Prostate gland (tissue), 2 donors: ENCODE measurements at places on chromosomes 2 and 18. TPM values are rescaled to one million over a fixed set of nuclear protein-coding genes. Genes with fewer than 3 reads are reported as not detected.

NDUFS1 gene
- total RNA-seq, result 80.1 TPM

TIMM21 gene
- total RNA-seq, result 27.6 TPM

AGXT gene
- not detected for total RNA-seq

ABCG5 gene
- not detected for total RNA-seq

SCN7A gene
- total RNA-seq, result 6.3 TPM

SLC9A4 gene
- not detected for total RNA-seq

VIL1 gene
- total RNA-seq, result not detected

GRCh38 chr2:7279421-7279949 lies 362.3 kb downstream of the RNF144A start:
- no peak overlapping the region for H3K27ac ChIP-seq
- no peaks in the 10 kb centered on the region for H3K36me3 ChIP-seq
- no peak overlapping the region for H3K4me3 ChIP-seq
- H3K27me3 ChIP-seq, result no peaks in the 10 kb centered on the region
- H3K4me1 ChIP-seq, result no peaks in the 10 kb centered on the region

DNA sequence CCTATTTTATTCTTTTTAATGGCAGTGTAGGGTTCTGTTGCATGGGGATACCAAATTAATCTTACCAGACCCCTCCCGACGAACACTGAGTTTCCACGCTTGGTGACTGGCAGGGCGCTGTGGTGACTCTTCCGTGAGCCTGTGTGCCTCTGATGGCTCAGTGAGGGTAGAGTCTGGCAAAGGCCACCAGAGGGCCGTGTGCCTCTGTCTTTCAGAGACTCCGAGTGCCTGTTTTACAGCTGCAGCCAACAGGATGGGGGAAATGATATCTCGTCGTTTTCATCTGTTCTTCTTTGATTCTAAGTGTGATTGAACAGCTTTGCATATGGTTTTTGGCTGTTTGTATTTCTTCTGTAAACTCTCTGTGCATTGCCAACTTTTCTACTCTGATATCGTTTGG lies 99.8 kb downstream of the ZNF236 start:
- no peaks in the 10 kb centered on the region for H3K4me1 ChIP-seq
- no peaks in the 10 kb centered on the region for H3K36me3 ChIP-seq
- no peaks in the 10 kb centered on the region for H3K27me3 ChIP-seq
- no peak overlapping the region for H3K27ac ChIP-seq

DNA sequence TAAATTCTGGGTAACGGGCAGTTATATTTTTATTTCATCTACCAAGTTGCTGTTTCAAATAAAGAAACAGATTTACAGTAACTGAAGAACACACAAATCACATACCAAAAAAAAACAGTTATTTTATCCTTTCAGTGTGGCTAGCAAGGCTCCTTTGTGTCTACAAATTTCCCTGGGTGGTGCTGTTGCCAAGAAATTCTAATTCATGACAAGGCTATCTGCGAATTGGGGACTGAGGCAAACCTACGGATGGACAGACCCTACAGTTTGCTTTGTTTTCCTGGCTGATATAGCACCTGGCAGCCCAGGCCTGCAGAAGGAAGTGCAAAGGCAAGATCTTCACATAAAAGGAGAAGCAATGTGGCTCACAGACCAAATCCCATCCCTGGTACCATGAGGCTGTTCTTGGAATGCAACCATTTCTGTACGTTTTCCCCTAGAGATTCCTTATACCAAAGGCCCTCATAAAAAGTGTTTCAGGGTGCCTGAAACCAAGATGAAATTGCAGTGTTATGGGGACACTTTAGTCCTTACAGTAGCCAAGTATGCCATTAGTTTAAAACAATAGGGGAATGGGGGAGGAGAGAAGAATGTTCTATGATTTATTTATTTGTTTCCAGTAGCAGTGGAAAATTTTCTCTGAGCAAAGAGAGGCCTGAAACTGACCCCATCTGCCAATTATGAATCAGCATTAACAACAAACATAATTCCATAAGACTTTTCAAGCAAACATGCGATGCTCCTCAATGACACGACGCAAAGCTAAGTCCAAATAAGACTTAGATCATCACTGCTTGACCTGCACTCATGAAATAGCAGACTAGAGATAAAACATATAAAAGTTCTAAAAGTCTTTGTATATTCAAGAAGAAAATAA lies 4.3 kb downstream of the KLF7 start:
- no peak for DNase-seq
- H3K27me3 ChIP-seq, result no peaks in the 10 kb centered on the region
- H3K36me3 ChIP-seq, result no peaks in the 10 kb centered on the region

- H3K27me3 ChIP-seq, result no peaks in the 10 kb centered on the region
- H3K36me3 ChIP-seq, result no peaks in the 10 kb centered on the region
- no peaks in the 10 kb centered on the region for H3K4me1 ChIP-seq
- peak overlapping the region; percentile 66 for H3K4me3 ChIP-seq
Measured at GRCh38 chr2:127107622-127107999, 657 bp upstream of the BIN1 start.

- no peaks in the 10 kb centered on the region for H3K27me3 ChIP-seq
- H3K4me1 ChIP-seq, result no peaks in the 10 kb centered on the region
- H3K27ac ChIP-seq, result no peak overlapping the region
- H3K4me3 ChIP-seq, result no peak overlapping the region
Measured at GRCh38 chr2:46273225-46273863, 23.9 kb upstream of the EPAS1 start.

GRCh38 chr2:182827182-182827879 lies 39.1 kb downstream of the FRZB start:
- no peaks in the 10 kb centered on the region for H3K4me1 ChIP-seq
- no peak overlapping the region for H3K27ac ChIP-seq
- H3K4me3 ChIP-seq, result no peak overlapping the region
- no peaks in the 10 kb centered on the region for H3K27me3 ChIP-seq

GRCh38 chr2:8509621-8510020 lies 172.2 kb upstream of the ID2 start:
- no peaks in the 10 kb centered on the region for H3K4me1 ChIP-seq
- no peak for DNase-seq
- no peak overlapping the region for H3K27ac ChIP-seq
- H3K36me3 ChIP-seq, result no peaks in the 10 kb centered on the region
- no peak overlapping the region for H3K4me3 ChIP-seq

GRCh38 chr2:206798000-206798399 lies 32.6 kb downstream of the FASTKD2 start:
- no peaks in the 10 kb centered on the region for H3K27me3 ChIP-seq
- H3K4me1 ChIP-seq, result no peaks in the 10 kb centered on the region
- no peak overlapping the region for H3K4me3 ChIP-seq
- no peak overlapping the region for H3K27ac ChIP-seq
- DNase-seq, result no peak
- H3K36me3 ChIP-seq, result no peaks in the 10 kb centered on the region

DNA sequence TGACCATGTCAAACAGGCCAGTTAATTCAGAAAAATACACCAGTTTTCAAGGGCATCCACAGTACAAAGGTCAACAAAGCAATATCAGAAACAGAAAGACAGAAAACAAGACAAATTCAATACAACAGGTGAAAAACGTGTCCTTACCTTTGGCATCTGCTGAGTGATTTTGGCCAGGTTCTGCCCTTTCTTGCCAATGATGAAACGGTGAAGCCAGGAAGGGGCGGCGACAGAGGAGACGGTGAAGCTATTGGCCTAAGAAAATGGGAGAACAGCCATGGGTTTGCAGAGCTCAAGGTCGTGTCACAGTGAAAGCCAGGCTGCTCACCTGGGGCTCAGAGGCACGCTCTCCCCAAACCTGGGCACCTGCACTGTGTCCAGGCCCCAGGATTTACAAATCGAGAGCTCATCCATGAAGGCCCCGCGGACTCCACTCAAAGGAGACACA lies 60.5 kb downstream of the HDLBP start:
- H3K4me1 ChIP-seq, result no peaks in the 10 kb centered on the region
- no peak for DNase-seq
- H3K36me3 ChIP-seq, result peaks cover 31% of the 10 kb centered on the region

- no peaks in the 10 kb centered on the region for H3K4me1 ChIP-seq
- DNase-seq, result no peak
- H3K36me3 ChIP-seq, result no peaks in the 10 kb centered on the region
- H3K27ac ChIP-seq, result no peak overlapping the region
Measured at GRCh38 chr2:230268606-230269243, 43.2 kb downstream of the SP140 start.

DNA sequence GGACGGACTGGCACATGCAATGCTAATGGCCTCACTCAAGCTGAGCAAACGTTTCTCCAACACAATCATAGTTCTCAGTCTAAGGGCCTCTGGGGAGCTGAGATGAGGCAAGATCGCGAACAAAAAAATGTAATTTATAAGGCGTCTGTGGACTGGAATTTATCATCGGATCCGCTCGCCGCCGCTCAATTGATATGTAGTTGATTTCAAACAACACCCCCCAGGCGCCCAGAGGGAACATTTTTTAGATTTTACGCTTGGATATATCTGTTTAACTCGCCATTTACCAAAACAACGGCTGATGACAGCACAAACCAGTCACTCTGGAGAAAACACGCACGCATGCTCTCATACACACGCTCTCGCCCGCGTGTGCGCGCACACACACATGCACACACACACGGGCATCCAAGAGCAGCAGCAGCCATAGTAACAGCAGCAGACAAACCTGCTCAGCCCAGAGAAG lies 335.8 kb downstream of the SMAD2 start:
- H3K4me3 ChIP-seq, result no peak overlapping the region
- no peaks in the 10 kb centered on the region for H3K36me3 ChIP-seq
- peaks cover 4% of the 10 kb centered on the region for H3K27me3 ChIP-seq

DNA sequence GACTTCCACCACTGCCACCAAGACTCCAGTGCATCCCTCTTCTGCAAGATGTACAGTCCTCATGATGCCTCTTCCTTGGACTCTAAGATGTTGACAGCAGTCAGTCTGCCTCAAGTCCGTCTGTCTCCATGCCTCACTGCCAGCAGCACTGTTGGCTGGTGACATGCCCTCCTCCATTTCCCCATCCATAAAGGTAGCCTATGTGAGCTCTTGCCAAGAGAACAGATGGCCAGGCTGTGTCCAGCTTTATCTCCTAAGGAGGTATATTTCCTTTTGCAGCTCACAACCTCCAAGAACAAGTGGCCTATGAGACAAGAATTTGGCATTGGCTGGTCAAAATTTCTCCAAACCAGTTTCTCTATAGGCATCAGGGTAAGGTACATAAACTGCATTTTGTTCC lies 149.3 kb upstream of the HNRNPA3 start:
- no peak overlapping the region for H3K27ac ChIP-seq
- no peaks in the 10 kb centered on the region for H3K4me1 ChIP-seq
- H3K36me3 ChIP-seq, result no peaks in the 10 kb centered on the region
- DNase-seq, result no peak
- H3K27me3 ChIP-seq, result no peaks in the 10 kb centered on the region
- H3K4me3 ChIP-seq, result no peak overlapping the region

DNA sequence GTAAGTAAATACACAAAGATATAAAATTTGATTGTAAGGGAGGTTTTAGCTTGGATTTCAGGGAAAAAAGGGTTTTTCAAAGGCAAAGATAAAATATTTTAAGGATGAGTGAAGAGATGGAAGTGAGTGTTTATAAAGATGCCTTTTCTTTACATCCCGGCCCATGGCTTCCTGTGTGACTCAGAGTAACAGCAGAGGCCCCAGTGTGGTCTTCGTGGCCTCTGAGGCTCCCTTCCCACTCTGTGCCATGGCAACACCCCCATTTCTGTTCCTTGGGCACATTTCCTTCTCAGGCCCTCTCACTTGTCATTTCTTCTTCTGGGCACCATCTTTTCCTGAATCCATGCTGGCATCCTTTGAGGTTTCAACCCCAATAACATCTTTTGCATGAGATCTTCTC lies 92.6 kb upstream of the TMEM18 start:
- H3K27me3 ChIP-seq, result no peaks in the 10 kb centered on the region
- DNase-seq, result no peak
- no peaks in the 10 kb centered on the region for H3K36me3 ChIP-seq
- H3K4me3 ChIP-seq, result no peak overlapping the region
- H3K4me1 ChIP-seq, result no peaks in the 10 kb centered on the region

DNA sequence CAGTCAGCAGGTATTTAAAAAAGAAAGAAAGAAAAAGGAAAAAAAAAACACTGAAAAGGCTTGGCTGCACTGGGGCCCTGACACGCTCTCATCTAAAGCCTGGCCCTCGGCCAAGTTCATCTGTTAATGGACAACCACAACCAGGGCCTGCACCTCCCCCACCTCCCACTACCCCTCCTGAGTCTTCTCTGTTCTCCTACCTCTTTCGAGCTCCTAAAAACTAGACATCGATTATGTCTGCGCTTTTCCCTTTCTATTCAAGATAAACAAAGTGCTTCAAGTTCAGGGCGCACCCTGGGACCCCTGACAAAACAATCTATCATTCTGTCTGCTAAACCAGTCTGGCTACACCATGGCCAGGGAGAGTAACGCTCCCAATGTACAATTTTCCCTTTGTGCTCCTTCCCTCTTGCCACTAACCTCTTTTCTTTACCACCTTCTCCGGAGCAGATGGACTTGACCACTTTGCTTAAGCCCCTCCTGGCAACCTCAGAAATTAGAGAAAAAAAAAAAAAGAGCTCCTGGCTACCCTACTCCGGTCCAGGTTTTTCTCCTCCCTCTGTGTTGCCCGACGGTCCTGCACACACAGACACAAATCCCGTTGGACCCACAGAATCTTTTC lies 22.7 kb downstream of the BCL11A start:
- no peak overlapping the region for H3K4me3 ChIP-seq
- H3K27me3 ChIP-seq, result no peaks in the 10 kb centered on the region
- peaks cover 6% of the 10 kb centered on the region for H3K4me1 ChIP-seq
- DNase-seq, result peak; percentile 83

DNA sequence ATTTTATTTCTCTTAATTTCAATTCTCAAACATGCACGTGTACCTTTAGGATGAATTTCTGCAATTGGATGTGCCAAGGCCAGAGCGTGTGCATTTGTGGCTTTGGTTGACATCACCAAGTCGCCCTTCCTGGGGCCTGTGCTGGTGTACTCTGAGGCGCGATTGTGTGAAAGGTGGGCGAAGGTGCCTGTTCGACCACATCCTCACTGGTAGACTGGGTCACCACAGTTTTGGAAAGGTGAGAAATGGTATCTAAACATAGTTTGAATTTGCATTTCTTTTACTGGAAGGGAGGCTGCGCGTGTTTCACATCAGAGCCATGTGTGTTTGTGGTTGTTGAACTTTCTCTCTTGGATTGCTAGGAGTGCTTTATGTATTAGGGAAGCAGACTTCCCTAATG lies 89.8 kb downstream of the LDLRAD4 start:
- peaks cover under 1% of the 10 kb centered on the region for H3K4me1 ChIP-seq
- H3K4me3 ChIP-seq, result no peak overlapping the region
- no peaks in the 10 kb centered on the region for H3K27me3 ChIP-seq
- no peak for DNase-seq
- no peak overlapping the region for H3K27ac ChIP-seq

- H3K27ac ChIP-seq, result no peak overlapping the region
- H3K36me3 ChIP-seq, result no peaks in the 10 kb centered on the region
- no peak for DNase-seq
- H3K4me1 ChIP-seq, result no peaks in the 10 kb centered on the region
Measured at GRCh38 chr18:28802546-28802945, 625.6 kb upstream of the CDH2 start.
